ENCODE measurements at places on chromosomes 1 and 21.
A peak's percentile ranks its signal among the peaks of the same experiment; 100 is the strongest.

DNA sequence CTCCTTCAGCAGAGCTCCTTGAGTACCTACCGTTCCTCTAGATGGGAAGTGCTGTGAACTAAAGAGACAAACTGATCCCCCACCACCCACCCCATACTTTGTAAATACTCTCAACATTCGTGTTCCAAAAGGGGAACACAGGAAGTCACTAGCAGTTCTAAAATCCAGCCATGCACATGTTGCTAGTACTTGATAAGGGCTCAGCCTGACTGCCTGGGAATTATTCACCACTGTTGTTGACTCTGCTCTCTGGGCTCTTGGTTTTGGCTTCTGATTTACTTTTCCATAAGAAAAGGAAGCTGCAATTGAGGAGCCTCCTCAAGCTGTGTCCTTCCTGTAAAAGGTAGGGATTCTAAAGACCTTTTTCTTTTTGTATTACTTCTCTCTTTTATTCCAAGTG is 67.5 kb downstream of the IVNS1ABP start:
- no peak for DNase-seq

GRCh38 chr1:212461916-212462660 is 29.4 kb downstream of the NENF start:
- DNase-seq = no peak

DNA sequence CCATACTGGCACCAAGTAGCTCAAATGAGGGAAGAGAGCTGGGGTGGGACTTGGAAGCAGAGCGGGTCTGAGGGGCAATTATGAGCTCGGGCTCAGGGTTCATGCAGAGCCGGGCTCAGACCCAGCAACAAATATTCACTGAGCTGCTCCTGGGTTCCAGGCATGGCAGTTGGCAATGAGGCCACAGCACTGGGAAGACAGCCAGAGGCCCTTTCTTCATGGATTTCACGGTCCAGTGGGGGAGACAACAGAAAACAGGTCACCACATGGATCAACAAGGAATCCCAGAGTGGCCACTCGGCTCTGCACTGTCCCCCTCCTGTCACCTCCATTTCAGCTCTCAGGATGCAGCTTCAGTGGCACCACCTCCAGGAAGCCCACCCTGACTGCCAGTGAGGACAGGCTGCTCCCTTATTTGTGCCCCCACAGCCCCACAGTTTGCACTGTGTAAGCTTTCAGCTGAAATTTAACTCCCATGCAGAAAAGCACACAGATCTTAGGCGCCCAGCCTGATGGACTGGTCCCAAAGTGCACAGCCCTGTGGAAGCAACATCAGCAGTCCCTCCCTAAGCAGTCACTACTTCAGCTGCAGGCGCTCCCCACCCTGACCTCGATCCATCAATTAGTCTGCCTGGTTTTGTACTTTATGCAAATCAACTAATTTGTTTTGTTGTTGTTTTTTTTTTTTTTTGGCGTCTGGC is 22.4 kb downstream of the ARHGEF19 start:
- DNase-seq = no peak

GRCh38 chr1:76426606-76427005 is 352.1 kb downstream of the ST6GALNAC3 start:
- no peak for DNase-seq

- DNase-seq = no peak
Measured at GRCh38 chr21:19244502-19245187, 841.1 kb upstream of the TMPRSS15 start.

DNA sequence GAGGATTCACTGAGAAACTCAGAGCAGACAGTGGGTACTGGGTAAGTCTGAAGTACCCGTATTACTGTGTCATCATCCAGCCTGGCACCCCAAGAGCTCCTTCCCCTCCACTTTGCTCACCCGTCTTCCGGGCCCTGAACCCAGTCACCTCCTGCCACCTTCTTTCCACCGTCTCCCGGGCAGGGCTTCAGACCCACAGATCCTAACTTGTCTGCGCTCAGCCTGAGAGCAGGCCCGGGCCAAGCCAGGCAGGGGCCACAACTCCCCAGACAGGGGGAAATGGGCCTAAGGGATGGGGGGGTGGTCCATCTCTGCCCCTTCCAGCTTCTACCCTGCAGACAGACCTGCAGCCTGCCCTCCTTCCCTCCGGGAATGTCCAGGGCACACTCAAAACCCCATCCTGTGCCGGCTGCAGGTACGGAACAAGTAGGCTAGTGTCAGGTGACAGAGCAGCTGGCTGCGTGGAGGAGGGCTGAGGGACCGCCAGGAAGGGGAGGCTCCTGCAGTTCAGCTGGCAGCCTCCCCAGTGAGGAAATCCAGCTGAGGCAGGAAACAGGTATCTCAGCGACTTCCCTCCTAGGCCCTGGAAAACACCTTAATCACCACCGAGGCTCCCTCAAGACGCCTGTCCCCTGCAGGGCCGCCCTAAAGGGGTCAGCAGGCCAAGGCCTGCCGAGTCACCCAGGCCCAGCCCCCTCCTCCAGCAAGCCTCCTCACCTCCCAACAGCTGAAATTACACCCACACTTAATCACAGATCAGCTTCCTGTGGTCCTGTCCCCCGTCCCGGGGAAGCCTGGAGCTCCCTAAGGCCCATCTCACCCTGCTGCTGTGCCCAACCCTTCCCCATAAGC is 3.5 kb downstream of the HSPG2 start:
- no peak for DNase-seq

GRCh38 chr1:88088481-88088880 is 595.6 kb upstream of the PKN2 start:
- no peak for DNase-seq

DNA sequence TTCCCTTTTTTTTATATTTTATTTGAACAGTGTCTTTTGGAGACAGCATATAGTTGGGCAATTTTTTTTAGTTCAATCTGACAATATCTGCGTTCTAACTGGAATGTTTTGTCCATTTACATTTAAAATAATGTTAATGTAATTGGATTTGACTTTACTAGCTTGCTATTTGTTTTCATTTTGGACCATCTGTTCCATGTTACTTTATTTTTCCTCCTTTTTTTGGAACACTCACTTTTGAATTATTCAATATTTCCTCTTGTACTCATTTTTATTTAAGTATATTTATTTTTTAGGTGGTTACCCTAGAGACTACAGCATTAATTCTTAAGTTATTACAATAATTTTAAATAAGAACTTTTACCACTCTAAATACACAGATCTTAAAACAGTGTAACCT is 62.8 kb upstream of the C1orf87 start:
- no peak for DNase-seq

- no peak for DNase-seq
Measured at GRCh38 chr1:210003501-210003900, 65.5 kb downstream of the SYT14 start.

GRCh38 chr1:237832858-237833257 is 57.9 kb downstream of the ZP4 start:
- no peak for DNase-seq

DNA sequence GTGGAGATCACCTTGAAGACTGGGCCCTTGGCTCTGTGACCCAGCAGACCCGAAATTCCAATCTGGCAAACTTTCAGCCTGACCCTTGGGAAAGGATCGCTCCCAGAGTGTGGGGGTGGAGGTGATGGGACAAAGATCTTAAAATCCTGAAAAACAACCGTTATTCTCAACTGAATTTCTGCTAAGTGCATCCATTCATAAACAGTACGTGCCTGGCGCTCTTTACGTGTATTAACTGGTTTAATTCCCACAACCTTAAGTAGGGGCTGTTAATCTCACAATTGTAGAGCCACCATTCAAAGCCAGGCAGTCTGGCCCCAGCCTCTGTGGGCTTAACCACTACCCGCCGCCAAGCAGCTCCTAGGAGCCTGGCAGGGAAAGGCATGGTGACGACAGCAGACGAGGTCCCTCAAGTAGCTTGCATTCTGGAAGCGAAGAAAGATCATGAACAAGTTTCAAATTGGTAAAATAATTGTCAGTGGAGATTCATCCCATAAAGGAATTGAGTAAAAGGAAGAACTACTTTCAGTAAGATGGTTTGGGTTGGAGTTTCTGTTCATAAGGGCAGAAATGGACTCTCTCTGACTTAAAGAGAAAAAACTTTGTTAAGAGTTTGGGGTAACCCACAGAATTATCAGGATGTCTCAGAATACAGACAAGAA is 11.4 kb upstream of the RGS16 start:
- peak; percentile 51 for DNase-seq

GRCh38 chr1:26119892-26120608 is 8.4 kb downstream of the PDIK1L start:
- DNase-seq = no peak
